ENCODE measurements at places on chromosomes 3 and 15.

DNA sequence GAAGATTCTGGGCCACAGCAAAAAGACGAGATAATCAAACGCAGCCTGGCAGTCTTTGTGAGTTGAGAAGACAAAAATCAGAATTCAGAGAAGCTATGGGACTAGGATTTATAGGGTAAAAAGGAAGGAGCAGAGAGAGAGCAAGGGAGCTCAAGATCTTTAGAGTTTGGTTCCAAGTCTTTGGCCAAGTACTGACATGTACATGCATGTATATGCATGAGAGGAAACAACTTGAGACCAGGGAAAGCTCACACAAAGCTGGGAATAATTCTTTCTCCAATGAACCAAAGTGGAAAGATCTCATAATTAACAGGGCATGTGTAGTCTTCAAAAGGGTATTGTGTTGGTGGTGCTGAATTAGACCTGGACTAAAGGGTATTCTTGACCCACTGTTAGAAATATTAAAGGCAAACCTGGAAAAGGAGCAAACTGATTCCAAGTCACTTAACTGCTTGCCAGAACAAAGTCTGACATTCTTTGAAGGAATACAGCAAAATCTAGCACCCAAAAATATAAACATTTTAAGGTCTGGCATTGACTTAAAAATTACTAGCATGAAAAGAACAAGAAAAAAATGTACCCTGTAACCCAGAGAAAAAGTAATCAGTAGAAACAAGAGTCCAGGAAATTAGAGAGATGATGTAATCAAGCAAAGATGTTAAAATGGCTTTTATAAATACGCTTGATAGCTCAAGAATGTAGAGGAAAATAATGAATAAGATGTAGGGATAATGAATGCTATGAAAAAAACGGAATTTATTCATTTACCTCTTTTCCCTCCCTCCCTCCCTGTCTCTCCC, 226.0 kb upstream of the CGNL1 start:
- no peak for DNase-seq

DNA sequence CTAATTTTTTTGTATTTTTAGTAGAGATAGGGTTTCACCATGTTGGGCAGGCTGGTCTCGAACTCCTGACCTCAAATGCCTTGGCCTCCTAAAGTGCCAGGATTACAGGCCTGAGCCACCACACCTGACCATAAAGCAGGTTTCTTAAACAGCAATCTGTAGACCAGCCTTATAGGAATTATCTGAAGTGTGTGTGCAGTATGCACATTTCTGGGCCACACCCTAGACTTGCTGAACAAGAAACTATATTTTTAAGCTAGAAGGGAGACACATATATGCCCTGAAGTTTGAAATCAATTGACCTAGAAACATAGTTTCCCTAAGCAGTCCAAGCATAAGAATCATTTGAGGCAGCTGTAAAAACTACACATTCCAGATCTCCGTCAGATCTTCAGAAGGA, 805.7 kb downstream of the TUSC7 start:
- no peak for DNase-seq

DNA sequence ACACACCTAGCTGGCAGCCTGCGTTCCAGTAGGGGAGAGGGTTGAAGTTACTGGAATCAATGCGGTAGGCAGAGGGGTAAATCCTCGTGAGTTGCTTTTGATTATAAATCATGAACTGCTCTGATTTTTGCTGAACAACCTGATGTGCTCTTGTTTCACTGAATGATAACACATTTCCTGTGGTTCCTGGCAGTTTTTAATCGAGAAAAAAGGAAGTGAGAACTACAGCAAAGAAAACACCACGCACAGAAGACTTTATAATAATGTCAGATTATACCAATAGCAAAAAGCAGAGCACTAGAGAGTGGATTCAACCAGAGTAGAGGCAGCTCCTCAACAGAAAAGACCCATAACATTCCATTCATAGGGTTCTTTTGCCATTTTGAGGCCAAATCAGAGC, 200.8 kb upstream of the STRIT1 start:
- DNase-seq: peak; percentile 15

GRCh38 chr3:107630779-107631178, 108.0 kb downstream of the BBX start:
- DNase-seq: peak; percentile 37

DNA sequence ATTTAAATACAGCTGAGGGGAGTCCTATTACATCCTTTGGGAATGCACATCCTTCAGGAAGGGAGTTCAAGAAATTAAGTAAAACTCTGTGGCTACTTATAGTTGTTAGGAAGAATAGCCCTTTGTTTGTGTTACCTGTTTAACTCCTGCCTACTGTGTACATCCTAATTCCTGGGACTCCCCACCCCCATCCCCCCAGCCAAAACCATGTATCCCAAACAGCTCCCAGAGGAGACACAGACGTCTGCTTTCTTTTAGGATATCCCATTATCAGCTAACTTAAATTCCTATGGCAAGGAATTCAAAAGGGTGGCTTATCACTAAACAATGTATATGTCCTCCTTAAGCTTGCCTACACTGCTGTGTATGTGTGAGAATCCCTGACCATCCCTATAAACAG, 581.7 kb downstream of the DIPK2A start:
- no peak for DNase-seq

DNA sequence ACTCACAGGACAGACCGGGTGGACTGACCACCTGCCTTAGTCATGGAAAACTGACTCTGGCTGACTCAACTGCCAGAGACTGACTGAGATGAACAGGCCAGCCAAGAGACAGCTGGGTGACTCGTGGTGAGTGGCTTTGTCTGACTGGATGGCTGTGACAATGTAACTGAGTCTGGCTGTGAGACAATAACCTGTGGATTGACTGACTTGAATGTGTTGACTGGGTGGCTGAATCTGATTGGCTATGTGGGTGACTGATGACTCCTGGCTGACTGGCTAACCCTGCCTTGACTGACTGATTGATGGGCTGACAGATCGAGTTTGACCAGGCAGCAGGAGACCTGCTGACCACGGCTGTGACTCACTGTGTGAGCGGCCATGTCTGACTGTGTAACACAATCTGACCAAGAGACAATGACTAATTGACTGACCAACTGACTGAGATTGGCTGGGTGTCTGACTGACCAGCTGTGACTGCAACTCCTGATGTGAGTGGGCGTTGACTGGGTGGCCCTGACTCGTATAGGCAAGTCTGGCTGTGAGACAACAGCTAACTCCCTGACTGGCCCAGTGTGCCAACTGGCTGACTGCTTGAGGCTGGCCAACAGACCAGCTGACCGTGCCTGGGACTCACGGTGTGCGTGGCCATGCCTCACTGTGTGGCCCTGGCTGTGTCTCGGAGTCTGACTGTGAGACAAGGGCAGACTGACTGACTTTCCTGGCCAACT, 509.1 kb downstream of the SHQ1 start:
- peak; percentile 33 for DNase-seq

DNA sequence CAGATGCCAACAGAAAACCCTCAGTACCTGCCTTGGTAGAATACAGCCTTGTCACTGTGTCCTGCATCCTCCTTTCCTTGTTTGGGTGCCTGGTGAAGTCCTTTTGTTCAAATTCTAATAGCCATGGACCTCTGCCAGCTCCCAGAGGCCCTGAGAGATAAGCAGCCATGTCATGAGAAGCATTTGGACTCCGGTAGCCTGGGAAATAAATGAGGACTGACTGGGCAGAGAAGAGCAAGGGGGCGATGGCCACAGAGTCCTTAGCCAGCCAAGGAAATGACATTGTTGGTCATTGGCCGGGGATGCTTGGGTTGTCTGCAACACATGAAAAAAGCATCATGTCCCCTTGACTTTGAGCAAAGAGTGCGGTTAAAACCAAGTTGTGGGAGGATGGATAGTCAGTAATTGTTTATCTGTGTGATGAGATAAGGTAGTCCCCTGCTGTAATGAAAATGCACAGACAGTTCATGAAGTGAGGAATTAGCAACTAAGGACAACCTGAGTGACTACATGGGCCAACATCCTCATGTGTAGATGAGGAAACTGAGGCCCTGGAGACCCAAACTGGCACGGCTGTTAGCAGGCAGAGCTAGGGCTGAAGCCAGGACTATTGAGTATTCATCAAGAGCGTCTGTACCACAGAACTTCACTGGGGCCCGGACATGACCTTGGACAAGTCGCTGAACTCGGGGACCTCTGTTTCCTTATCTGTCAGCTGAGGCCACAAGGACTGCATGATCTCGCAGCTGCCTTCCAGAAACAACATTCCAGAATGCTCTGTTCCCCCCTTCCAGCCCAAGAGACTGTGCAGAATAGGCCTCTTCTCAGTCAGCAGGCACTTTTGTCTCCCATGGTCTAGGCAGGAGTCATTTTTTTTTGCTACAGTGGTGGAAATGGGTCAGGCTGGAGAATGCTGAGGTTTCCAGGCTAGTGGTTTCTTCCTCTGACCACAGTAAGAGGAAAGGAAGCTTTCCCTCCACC, 90.5 kb upstream of the CTDSPL start:
- no peak for DNase-seq

GRCh38 chr3:53823026-53823955, 22.9 kb downstream of the CHDH start:
- DNase-seq: no peak

- DNase-seq: no peak
Measured at GRCh38 chr15:61640756-61641155, 411.7 kb upstream of the RORA start.

GRCh38 chr3:153285194-153285641, 123.2 kb downstream of the RAP2B start:
- DNase-seq: peak; percentile 16

- no peak for DNase-seq
Measured at GRCh38 chr3:139935016-139935865, at the start of gene CLSTN2. Gene CLSTN2 (plus strand): TSS chr3:139935185.

GRCh38 chr3:149151843-149152242, 22.4 kb downstream of the HPS3 start:
- DNase-seq: peak; percentile 95

DNA sequence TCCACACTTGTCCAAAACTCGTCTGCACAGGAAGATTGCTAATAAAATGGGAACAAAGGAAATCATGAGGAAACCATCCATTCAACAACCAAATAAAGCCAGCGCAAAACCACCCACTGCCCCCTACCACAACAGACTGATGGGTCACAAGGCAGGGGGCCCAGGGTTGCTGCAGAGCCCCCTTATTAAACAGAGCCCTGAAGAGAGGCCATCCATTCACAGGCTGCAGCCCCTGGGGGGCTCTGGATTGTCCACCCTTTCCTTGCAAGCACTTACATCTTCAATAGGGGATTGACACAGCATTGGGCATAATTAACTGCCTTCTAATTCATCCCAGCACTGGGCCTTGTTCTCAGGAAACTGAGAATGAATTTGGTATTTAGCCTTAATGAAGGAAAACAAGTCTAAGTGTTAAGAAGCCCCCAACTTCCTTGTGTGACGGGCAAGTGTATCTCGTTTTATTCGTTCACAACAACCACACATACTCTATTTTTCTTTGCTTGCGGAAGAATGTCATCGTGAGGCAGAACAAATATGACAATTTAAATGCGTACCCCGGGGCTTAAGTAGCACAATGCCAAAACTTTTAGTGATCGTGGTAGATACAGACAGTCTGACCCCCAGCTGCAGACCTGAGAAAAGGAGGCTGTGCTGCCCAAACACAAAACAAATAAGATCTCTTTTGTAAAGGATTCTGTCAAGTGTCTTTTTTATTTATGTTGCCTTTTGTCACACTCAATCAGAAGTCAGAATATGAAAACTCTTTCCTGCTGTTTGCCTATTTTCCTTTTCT, 144.0 kb downstream of the SEMA6D start:
- no peak for DNase-seq

DNA sequence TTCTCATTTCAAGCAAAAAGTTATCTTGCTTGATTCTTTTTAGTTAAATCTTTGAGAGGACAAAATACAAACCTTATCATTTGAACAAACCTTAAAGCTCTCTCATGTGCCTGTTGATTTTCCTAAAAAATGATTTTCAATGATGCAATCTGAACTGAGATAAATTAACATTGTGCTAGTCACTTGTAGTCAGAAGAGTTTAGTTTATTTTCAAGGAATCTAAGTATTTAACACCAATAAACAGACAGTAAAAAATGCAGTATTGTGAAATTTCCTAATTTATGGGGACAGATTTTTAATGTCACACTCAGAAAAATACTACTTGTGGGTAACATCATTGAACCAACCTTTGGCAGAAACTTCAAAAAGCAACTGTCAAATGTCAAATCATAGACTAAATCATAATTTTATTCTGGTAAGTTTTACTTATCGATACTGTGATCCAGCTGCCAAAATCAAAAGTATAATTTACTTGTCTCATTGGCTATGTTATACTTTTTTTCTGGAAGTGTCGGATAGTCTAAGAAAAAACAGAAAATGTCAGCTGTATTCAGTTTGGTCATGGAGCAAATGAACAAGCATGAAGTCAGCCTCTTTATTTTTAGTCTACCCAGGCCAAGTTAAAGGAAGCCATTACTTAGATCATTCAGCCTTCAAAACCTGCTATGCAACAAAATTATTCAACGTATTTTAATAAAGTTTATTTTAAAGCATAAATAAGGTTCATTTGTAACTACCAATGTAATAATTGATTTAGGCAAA, 52.4 kb upstream of the FNDC3B start:
- DNase-seq: no peak

GRCh38 chr3:59788133-59788532, 738.3 kb upstream of the CFAP20DC start:
- DNase-seq: no peak

DNA sequence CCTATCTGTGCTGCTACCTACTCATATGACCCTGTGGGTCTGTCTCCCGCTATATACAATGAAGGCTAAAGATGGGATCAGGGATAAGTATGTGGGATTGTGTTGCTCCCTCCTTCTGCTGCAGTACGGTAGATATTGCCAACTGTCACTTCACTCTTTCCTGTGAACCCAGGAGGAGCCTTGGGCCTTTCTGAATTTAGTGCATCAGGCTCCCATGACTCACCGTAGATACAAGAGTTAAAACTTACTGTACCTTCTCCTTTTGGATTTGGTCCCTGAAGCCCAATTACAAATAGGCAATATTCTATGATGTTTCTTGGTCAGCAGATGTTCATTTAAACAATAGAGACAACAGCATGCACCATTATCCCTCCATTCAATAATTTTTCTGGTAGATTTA, 27.4 kb downstream of the MITF start:
- DNase-seq: no peak

DNA sequence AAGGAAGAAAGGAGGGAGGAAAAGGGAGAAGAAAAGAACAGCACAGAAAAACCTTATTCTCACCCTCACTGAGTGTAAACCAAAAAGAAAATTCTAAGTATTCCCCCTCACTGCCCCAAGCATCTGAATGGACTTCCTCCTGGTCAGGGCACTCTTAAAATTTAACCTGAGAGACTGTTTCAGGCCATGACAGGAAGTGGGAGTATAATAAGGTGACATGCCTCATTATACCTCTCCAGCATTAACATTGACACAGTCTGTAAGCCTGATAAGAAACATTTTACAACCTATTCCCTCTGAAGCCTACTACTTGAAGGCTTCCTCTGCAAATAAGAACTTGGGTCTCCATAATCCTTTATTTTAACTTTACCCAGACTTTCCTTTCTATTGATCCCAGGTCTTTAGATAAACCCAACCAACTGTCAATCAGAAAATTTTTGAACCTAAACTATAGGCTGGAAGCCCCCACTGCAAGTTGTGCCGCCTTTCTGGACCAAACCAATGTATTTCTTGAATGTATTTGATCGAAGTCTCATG, 41.7 kb downstream of the SLCO2A1 start:
- DNase-seq: peak; percentile 43

GRCh38 chr3:42066516-42067181, 24.5 kb upstream of the TRAK1 start:
- DNase-seq: no peak

All from NB4 (cell line).